ENCODE measurements at places on chromosomes 4 and X.

- DNase-seq: no peak
Observed at GRCh38 chr4:19823781-19824180, 427.9 kb upstream of the SLIT2 start.

- DNase-seq: no peak
Observed at GRCh38 chrX:39477031-39477761, 620.6 kb downstream of the BCOR start.

- no peak for DNase-seq
Observed at GRCh38 chrX:9853307-9853706, 67.1 kb downstream of the SHROOM2 start.

- no peak for DNase-seq
Observed at GRCh38 chr4:26764231-26764630, 96.4 kb upstream of the STIM2 start.

- no peak for DNase-seq
Observed at GRCh38 chr4:151674804-151675391, 85.9 kb downstream of the GATB start.

DNA sequence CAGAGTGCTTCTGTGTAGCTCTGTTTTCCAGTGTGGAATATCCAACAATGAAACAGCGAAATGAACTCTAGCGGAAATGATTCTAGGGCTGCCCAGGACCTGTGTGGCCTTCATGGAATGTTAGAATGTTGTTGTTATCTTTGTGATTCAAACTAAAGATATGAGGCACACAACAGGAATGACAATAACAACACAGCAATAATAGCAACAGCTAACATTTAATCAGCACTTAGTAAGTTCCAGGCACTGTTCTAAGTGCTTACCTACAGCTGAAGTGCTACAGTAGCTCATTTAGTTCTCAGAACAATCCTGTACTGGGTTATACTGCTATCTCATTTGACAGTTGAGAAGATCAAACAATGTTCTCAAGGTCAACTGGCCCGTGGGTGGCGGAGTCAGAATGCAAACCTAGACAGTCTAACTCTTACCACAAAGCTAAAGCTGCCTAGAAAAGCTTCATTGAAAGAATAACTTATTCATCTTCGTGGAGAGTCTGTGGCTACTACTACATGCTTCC lies 63.7 kb downstream of the MAML3 start:
- no peak for DNase-seq

DNA sequence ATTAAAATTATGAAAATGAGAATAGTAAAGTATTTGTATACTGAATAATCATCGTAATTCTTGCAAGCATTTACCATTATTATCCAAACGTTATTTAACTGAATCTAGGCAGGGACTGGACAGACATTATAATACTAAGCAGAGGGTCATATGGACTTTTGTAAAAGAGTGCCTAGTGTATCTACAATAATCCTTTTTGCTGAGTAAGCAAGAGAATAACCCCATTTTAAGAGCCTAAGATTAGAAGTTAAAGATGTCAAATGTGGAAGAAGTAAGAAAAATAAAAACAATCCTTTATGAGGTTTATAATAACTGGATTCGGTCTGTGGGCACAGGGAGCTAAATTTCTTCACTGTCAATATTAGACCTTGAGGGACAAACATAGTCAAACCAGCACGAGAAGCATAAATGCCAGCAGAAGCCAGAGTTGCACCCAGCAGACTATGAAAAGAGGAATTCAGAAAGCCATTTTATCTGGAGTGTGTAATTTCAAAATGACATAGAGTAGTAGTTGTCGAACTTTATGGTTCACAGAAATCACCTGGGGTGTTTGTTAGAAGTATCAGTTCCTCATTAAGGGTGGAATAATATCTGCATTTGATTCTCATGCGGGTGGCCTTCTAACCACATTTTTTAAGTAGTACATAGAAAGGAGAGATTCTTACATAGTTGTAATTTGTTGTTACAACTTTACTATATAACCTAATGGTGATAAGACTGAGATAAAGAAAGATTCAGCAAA lies 39.7 kb upstream of the DCLK2 start:
- DNase-seq: no peak

- no peak for DNase-seq
Observed at GRCh38 chr4:124067046-124067445, 645.5 kb downstream of the ANKRD50 start.

DNA sequence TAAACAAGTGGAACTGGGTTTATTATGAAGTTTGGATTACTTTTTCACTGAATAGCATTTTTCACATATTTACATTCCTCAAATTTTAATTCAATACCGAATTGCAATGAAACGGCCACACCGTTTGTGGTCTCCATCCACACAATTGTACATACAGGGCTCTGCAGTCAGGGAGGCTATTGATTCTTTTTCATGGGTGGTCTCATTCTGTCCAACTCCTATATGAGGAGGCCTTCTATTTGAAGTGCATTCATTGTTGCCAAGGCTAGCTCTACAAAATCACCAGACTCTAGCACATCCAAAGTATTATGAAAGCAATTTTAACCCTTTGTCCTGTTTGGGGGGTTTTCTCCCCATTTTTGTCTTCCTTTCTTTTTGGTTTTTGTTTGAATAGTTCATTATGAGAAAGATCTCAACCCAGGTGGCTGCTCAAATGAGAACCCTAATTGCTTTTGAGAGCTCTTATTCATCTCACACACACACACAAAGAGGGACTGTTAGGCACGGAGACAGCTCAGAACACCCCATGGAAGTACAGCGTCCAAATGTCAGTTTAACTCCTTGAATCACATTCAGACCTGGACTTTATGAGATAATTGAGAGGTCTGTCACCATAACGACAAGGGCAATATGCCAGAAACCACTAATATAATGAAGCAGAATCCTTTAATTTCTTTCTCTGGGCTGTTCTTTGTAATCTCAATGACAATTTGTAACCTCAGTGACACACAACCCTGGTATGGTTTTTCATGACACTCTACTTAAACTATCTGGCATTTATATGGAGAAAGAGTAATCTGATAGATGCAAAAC lies 79.4 kb downstream of the NLGN4X start:
- no peak for DNase-seq

- DNase-seq: no peak
Observed at GRCh38 chr4:47530801-47531200, 45.7 kb downstream of the ATP10D start.

DNA sequence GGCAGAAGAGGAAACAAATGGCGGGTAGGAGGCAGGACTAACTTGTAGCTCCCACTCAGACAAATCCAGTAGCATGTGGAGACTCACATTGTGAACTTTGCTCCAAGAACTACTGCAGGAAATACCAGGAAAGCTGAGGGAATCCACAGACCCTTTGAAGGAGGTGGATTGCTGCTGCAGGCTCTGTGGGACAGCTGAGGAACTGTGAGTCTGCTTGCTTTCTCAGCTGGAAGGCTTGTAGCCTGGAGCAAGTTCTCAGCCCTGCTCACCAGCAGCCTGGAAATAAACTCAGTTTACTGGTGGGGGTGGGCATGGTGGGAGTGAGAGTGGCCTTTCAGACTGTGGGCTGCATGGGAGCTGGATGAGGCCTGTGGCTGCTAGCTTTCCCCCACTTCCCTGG lies 16.0 kb downstream of the RTL3 start:
- DNase-seq: no peak

DNA sequence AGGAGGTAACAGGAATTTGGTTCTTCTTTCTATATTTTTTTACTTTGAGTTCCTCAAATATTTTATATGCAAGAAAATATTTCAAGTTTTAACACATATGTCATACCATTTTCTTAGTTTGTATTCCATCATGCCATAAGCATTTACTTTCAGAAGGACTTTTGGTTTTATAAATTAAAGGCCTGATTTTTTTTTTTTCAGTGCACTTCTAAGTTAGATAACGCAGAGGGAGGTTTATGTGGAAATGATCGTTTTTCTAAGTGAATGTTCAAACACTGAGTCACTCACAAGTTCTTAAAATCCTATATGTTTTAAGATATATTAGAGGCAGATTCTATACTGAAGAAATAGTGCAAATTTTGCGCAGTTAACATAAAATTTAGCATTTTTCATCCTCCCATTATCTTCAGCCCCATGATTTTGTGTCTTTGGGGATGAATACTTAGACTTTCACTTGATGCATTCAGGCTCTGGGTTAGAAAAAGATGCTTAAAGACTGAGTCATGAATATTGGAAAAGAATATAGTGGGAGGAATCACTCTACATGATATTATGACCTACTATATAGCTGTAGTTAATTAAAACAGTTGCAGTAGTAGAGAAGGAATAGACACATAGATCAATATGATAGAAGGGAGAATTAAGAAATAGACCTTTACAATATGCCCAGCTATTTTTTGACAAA lies 54.9 kb downstream of the COL4A5 start:
- no peak for DNase-seq

- no peak for DNase-seq
Observed at GRCh38 chrX:152893980-152894610, 3.8 kb upstream of the ZNF185 start.

- no peak for DNase-seq
Observed at GRCh38 chrX:23493941-23494374, 159.3 kb downstream of the PTCHD1 start.

GRCh38 chr4:73034896-73035295 lies 34.6 kb downstream of the COX18 start:
- no peak for DNase-seq

- no peak for DNase-seq
Observed at GRCh38 chr4:41814565-41814964, 66.0 kb upstream of the PHOX2B start.

GRCh38 chr4:173014836-173015235 lies 153.8 kb upstream of the GALNT7 start:
- DNase-seq: no peak

GRCh38 chr4:40838742-40839141 lies 89.0 kb downstream of the NSUN7 start:
- DNase-seq: no peak

DNA sequence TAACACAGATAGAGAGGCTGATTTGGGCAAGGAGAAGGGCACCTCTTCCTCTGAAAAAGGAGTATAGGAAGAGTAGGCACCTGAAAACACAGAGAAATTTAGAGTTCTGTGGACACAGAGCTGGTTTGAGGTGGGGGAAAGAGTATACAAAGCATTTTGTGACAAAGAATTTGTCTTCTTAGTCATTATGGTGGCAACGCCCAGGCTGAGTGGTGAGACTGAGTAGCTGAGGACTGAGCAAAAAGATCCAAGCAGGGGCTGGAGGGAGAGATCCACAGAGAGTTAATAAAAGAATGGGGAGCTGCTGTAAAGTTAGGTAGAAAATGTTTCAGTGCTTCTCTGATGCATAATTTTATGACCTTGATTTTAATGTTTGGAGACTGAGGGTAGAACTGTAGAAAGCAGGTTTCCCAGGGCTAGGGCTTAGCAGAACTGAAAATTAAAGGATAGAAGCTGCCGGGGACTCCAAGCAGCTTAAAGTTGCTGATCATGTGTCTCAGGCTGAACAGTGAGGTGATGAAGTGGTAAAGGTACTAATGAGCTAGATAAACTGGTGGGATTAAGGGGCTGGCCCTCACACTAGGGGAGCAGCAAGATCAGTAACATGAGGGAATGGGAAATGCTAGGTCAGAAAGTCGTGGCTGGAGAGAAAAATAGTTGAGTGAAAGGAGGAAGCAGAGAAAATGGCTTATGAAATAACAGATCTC lies 118.9 kb downstream of the CEP44 start:
- DNase-seq: no peak

- no peak for DNase-seq
Observed at GRCh38 chrX:72392816-72393800, 87.4 kb upstream of the CITED1 start.

GRCh38 chr4:946517-947471 lies 14.5 kb downstream of the TMEM175 start:
- DNase-seq: no peak

DNA sequence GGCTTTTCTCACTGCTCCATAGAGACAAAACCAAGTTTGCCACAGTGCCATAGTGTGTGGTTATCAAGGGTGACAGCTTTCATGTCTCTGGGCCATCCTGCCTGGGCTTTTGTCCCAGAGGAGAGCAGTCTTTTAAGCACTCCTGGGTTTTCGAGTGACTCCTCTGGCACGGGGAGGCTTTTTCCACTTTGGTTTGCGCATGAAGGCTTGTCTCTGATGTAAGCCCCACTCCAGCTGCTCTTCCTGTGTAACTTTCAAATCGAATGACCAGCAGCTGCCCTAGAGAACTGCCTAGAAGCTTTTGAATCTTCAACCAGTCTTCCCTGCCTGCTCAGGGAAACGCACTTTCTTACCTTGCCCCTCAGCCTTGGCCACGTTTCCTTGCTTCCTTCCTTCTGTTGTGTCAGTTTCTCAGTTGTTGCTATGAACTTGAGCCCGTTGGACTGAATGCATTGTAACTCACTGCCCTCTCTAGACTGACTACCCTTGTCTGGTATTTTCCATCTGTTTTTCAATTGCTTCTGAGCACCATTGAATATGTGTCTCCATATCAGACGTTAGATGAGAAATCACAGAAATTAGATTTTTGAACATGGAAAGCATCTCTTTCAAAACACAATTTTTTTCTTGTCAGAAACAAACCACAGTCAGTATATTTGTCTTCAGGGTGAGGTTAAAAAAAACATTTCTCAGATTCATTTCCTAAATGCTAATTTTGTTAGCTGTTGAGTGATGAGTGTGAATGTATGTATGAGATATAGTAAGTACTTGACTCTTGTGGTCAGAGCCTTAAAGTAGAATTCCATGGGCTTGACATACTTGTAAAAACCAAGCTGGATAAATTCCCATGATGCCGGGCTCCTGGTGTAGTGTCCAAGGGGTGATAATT lies 45.3 kb downstream of the SLC9A6 start:
- DNase-seq: no peak

DNA sequence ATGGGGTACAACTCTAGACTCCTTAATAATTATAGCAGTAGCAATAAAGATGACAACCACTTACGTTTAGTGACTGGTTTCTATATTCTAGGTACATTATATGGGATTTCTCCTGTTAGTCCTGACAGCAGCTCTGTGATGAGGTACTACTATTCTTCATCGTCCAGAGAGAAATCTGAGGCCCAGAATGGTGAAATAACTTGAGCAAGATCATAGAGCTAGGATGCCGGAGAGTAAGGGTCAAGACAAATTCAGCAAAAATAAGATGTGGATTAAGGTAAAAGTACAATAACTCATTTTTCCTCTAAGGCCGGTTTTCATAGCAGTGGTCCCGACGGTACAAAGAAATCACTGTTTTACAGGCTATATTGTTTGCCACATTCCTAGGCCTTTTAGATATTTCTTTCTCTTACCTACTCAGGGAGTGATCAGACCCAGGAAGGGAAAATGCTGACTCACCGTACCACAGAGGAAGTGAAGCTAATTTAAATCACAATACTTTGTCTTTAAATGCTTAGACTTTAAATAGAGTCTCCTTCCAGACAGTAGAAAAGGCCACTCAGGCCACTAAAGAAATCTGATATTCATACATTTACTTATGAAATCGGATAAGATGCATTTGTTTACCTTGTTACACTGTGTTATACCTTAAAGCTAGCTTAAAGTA lies 2023.0 kb upstream of the AGA start:
- no peak for DNase-seq

DNA sequence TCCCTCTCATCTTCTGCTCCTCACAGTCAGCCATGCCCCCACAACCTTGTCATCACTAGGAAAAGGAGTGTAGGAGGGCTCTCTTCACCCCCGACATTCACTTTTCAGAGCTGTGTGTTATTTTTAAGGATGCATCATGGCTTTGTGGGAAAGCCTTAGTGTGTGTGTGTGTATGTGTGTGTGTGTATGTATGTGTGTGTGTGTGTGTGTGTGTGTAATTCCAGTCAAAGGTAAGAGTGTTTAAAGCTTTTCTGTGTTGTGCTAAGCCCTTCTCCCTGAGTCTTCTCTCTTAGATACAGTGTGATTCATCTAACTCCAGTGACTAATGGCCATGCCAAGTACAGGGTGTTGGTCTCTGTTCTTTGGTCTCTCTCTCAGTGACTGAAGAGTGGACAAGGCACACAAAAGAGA lies 76.6 kb downstream of the CHIC2 start:
- no peak for DNase-seq
